Activated naive CD4-positive, alpha-beta T cell treated with anti-CD3 and anti-CD28 coated beads, Interleukin-2, amount 10 ng/mL, durations not matched to agents 7 days and 5 days (primary cell): ENCODE measurements at places on chromosomes 7 and 10.

- peak; percentile 64 for DNase-seq
Measured at GRCh38 chr10:89391907-89392756, at the start of gene IFIT1. TSS of gene IFIT1 (plus strand) at chr10:89392623. CDS start at chr10:89392713, 90 bp downstream.

GRCh38 chr7:77538281-77539212 is 1.5 kb downstream of the PTPN12 start:
- DNase-seq = peak; percentile 24

GRCh38 chr10:98170249-98171117 is 36.0 kb downstream of the R3HCC1L start:
- DNase-seq = peak; percentile 43

- no peak for DNase-seq
Measured at GRCh38 chr7:143518521-143518920, 40.8 kb downstream of the TAS2R41 start.

DNA sequence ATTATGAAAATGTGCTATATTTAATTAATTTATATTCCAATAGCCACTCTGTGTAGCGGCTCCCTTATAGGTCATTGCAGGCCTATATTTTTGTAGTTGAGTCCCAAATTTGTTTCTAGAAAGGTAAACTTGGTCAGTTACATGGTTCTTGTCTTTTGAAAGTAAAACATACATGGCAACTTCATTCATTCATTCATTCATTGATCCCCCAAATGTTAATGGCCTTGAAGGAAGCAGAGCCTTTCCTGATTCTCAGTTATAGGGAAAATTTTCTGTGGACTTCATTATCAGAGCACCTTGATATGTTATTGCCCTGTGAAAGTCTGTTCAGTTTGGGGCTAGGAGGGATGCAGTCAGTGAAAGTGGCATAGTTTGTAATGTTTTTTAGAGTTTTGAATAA is 2.9 kb downstream of the BLVRA start:
- no peak for DNase-seq

DNA sequence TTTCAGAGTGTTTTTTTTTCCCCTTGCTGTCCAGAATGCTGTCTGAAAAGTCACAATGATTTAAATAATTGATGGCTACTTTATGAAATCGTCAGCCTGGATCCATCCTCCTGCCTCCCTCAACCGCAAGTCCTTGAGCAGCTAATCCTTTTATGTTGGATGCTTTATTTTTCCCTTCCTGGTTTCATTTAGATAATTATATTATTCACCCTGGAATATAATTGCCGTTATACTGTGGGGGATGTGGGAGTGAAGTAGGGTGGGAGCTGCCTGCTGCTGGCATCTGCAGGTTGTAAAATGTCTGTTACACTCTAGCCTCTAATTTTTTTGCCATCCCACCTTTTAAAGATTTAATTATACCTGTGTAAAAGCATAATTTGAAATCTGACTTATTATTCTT is 290.5 kb upstream of the LRGUK start:
- DNase-seq = no peak

DNA sequence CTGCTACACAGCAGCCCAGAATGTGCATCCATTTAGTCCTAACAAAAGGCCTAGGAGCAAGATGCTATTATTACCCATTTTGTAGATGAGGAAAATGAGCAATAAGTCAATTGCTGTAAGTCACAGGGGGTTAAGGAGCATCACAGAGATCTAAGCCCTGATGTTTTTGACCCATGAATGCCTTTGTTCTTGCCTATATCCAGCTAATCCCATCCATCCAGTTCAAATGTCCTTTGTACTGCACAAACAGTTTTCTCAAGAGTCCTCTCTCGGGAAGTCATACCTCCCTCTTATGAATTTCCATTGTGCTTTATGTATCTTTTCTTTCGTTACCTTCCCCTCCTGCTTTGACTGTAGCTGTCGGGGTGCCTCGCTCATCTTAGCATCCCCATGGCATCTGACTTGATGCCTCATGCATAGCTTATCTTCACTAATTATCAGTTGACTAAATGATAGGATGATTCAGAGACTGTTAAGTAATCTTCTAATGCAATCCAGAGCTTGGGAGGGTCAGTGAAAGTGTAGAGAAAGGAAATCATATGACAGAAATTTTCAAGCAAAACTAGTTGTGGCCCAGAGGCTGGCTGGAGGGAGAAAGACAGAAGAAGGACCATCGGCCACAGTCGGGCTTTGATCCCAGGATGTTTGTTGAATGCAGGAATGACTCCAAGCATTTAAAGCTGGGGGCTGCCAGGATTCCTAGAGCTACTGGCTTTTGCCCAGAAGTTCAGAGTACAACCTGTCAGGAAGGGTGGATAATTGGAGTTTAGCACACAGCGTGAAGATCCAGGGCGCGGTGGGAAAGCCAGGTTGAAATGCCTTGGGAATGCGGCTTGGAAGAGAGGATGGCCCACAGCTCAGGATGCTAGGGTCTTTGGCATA is 23.5 kb downstream of the BLVRA start:
- DNase-seq = no peak

DNA sequence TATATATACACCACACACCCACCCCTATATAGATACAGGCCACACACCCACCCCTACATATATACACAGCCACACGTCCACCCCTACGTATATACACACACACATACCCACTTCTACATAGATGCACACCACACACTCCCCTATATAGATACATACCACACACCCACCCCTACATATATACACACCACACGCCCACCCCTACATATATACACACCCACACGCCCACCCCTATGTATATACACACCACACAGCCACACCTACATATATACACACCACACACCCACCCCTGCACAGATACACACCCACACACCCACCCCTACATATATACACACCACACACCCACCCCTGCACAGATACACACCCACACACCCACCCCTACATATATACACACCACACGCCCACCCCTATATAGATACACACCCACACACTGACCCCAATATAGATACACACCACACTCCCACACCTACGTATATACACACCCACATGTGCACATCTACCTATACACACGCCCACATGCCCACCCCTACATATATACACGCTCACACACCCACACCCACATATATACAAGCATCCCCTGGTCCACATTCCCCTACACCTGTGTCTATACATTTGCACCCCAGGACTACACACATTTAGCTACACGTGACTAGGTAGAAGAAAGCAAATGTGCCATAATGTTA is 52.1 kb upstream of the UBE3C start:
- no peak for DNase-seq

- no peak for DNase-seq
Measured at GRCh38 chr7:100384628-100385294, 11.5 kb downstream of the PILRA start.

DNA sequence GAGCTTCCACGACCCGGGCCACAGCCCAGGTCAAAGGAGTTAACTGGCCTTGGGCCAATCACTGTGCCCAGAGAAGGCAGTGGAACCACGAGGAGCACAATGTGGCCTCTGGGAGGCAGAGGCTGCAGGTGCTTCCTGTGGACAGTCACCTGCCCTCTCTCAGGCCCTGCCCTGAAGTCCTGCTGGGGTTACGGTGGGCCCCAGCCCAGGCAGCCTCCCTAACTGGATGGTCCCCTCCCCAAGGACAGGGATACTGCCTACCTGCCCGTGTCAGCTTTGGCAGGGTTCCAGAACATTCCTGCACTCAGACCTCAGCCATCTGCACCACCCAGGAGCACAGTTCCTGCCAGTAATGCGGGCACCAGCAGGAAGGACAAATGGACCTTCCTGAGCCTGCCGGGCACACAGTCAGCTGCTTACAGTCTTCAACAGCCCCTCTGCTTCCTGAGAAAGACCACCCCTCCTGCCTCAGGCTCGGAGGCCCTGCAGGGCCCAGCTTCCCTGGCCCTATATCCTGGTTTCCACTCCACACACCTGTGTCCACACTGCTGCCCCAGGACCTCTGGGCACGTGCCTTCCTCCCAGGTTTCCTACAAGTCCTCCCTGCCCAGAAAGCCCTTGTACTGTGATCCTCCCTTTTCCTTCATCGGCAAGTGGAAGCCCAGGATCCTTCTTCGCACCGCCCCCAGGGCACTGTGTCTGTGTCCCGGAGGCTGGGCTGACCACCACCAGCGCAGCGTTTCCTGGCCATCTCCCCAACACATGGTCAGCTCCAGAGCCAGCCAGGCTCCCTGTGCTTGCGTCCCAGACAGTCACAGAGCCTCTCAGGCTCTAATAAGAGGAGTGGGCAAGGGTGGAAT is 23.3 kb downstream of the WDR86 start:
- no peak for DNase-seq

DNA sequence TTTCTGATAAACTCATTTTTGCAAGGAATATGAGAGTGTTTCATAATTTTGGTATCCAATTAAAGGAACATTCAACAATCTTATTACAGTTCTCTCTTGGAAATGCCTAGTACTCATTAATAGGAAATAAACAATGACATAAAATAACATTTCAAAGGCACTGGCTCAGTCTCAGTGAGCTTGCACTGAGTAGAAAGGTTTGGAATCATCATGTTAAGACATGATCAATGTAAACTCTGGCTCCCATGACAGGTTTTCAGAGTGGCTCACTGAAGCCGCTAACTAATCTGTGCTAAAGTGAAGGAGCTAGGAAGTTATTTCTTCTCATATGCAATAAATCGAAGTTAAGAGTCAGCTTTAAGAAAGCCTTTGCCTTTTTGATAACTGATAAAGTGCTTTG is 203.3 kb upstream of the HGF start:
- no peak for DNase-seq

GRCh38 chr7:25776744-25777123 is 375.3 kb upstream of the NFE2L3 start:
- DNase-seq = no peak

DNA sequence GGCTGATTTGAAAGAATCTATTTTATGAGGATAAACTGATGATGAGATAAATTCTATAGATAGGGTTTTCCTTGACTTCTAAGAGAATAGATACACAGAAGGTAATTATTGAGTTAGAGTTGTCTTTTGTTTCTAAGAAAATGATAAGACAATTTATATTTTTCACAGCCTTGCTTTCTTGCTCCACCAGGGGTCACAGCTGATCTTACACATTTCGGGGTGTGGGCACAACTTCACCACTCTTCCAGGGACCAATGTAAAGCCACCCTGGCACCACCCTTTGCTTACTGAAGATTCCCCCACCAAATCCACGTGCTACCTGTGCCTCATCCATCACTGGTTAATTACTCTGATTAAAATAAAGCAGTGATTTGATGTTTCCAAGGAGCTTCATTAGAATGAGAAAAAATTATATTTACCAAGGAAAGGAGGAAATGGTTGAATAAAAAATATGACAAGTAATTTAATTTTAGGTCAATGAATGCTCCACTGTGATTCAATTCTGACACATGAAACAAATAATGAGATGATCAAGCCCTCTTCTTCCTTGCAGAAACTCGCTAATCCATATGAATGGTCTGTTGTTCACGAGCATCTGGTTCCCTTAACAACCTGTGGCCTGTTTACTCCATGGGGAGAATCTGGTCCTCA is 177.3 kb upstream of the TNS3 start:
- no peak for DNase-seq

DNA sequence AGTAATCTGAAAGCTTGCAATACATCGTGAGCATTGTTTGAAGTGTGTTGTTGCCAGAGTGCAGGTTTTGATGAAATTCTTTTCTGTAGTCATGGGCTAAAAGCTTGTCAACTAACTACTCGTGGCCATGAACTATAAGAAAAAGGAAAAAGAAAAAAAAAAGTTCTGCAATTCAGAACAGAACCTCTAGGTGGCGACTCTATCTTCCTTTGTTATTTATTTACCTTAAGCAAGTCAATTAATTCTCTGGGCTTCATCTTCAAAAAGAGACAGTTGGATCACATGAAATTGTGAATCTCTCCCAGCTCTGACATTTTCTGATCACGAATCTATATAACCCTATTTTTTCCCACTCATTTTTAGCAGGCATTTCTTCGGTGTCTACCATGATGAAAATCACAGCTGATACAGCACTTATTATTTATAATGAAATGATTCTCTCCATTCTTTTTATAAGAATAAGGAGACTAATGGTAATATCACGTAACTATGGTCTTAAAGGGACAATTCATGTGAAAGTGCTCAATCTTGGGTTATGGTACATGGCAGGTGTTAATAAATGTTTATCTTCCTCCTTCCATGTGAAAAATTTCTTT is 18.8 kb downstream of the TMEM196 start:
- no peak for DNase-seq

DNA sequence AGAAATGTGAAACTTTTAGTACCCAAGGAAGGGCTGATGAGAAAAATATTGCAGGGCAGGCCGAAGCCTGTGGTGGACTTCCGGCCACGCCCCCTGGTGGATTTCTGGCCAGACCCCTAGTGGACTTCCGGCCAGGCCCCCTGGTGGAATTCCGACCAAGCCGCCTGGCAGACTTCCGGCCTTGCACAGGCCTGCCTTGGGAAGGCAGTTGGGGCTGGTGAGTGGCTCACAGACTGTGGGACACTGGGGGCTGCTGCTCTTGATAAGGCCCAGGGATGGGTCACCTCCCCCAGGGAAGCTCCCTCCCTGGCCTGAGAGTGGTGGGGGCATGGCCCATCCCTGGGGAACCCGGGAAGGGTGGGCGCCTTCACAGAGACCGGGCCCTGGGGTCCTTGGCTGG is 116.4 kb upstream of the MKI67 start:
- DNase-seq = no peak

- DNase-seq = no peak
Measured at GRCh38 chr7:127900732-127901685, 130.2 kb downstream of the LRRC4 start.

GRCh38 chr10:102553771-102554170 is 50.0 kb downstream of the SUFU start:
- no peak for DNase-seq

DNA sequence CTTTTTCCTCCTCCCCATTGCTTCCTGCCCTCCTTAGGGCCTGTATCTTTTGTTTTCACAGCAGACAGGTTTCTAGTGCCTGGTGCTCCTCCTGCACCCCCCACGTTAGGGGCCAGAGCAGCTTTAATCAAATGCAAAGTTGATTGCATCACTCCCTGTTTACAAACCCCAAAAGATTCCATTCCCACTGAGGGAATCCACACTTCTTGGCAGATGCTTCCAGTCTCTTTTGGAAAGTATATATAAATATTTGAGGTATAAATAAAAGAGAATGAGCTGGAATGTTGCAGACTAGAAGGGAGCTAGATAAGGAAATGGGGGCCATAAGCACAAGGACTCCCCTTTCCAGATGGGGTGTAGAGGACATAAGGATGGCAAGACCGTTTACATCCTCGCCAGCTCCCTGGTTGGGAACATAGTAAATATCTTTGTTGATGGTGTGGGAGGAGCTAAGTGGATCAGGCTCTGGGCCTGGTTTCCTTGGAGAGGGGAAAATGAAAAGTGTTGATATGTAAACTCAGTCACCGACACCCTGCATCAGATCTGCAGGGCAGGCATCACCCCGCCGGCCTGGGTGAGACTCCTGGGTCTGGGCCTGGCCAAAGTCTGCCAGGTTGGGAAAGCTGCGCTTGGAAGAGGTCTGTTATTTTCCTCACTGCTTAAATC is 6.2 kb downstream of the RARRES2 start:
- no peak for DNase-seq
